ENCODE measurements at places on chromosomes 5 and 9.

DNA sequence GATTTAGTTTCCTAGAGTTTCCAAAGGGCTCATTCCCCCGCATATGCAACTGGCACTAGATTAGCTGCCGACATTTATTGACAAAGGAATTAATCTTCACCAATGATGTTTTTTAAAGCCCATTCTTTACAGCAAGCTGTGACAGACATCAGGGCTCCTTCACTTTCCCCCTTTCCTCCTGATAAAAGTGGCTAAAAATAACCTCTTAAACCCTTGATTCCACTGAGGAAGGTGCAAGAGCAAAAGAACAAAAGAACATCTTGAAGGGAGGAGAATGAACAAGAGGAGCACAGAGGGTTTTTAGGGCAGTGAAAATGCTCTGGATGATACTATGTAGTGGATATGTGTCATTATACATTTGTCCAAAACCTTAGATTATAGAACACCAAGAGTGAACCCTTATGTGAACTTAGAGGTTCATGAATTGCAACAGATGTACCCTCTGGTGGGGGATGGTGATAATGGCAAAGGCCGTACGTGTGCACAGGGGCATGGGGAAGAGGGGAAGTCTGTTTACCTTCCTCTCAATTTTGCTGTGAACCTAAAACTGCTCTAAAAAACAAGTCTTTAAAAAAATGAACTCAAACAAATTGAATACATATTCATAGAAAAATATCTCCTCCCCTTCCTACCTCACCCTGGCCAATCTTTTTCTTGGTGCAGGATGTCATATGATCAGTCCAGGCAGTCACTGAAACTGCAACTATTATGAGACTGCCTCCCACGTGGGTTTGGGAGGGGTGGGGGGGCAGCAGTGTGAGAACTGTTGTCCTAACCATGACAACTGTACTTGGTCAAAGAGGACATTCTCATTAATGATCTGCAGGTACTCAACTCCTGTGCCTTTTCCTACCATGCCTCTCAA is 83.0 kb downstream of the MARCHF3 start:
- no peak for DNase-seq

DNA sequence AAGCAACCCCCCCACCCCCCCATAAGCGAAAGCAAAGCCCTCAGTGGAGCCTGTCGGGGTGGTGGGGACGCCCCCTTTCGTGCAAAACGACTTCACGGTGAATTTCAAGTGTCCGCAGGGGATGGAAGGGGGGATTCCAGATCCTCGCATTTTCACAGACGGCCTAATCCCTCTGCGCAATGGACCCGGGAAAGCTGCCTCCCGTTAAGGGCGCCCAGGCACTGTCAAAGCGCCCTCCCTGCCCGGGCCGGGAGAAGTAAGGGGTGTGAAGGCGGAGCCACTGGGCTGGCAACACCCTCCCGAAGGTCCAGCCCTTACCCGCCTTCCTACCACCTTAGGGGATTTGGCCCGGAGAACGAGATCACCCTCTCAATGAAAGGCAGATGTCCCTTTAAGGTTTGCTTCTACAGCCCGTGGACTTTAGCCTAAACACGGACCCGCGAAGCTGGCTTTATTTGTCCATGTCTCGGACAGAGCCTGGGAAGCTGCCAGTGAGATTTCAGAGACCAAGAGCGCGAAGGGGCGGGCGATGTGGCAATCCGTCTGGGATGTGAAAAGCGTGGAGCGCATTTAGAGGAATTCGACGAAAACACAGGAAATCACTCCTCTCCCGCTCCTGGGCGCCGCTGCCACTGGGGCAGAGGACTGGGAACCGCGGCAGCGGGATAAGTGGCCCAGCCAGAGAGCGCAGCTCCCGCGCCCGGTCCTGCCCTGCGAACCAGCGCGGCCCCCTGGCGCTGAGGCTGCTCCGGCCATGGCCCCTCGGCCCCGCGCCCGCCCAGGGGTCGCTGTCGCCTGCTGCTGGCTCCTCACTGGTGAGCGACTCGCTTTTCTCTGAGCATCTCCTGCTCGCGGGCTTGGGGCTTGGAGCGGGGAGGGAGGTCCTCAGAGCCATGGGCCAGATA is at the start of the genes ITGA1 and PELO:
Gene ITGA1 (plus strand): TSS at position 317 of the 905 bp plus-strand sequence. CDS start 438 bp downstream, at position 755.
Gene PELO (plus strand): TSS at position 317 of the 905 bp plus-strand sequence. CDS start 12,479 bp downstream, outside the sequence.
- DNase-seq, result peak; percentile 93

DNA sequence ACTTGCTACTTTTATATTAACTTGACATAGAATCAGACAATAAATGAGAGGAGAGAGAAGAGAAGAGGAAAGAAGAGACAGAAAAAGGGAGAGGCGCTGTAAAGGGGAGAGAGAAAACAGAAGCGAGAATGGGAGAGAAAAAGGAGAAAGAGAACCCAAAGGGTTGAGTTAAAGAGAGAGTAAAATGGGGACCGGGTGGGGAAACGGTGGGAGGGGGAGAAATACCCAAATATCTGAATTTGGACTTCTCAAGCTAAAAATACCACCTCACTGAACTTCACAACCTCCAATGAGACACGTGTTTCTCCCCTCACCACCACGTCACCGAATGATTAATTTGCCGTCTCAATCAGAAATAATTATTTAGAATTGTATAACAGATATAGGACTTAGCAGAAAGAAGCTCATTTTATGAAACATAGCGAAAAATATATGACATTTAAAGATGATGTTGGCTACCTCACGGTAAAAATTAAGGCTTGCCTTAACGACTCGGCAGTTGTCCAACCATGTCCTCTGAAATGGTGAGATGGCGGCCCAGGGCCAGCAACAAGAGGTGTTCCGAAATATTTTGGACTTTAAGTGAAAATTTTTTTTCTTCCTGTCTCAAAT is 204.1 kb downstream of the MEF2C start:
- no peak for DNase-seq

DNA sequence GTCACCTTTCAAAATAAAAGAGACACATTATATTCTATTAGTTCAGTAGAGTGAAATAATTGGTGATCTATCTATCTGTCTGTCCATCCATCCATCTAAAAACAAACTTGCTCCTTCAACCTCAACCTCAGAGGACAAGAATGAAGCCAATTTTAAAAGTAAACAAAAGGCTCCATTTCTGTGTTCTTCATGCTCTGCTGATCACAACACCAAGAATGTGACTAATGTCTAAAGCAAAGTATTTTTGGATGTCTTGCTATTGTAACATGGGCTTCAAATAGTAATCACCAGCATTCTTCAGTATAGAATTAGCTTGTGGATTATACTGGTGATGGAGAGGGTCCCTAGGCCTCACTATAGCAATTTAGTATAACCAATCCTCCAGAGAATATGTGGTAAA is 1304.4 kb downstream of the MAT2B start:
- DNase-seq, result peak; percentile 73

GRCh38 chr9:18896531-18897179 is 136.4 kb downstream of the SAXO1 start:
- no peak for DNase-seq

- DNase-seq, result no peak
Measured at GRCh38 chr9:29616844-29617243, 2043.6 kb upstream of the C9orf72 start.

DNA sequence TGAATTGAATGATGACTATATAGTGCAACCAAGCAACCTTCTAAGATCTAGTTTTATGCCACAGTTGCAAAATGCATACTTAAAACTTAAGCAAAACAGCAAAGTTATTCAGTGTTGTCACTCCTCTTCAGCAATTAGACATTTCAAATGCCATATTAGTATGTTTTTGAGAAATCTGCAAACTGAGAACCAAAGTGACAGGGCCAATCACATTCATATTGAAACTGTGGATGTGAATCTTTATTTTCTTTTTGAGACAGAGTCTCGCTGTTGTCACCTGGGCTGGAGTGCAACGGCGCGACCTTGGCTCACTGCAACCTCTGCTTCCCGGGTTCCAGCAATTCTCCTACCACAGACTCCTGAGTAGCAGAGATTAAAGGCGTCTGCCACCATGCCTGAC is 249.2 kb upstream of the EFNA5 start:
- no peak for DNase-seq

GRCh38 chr5:180860273-180860886 is 696 bp downstream of the ZFP62 start:
- peak; percentile 28 for DNase-seq

DNA sequence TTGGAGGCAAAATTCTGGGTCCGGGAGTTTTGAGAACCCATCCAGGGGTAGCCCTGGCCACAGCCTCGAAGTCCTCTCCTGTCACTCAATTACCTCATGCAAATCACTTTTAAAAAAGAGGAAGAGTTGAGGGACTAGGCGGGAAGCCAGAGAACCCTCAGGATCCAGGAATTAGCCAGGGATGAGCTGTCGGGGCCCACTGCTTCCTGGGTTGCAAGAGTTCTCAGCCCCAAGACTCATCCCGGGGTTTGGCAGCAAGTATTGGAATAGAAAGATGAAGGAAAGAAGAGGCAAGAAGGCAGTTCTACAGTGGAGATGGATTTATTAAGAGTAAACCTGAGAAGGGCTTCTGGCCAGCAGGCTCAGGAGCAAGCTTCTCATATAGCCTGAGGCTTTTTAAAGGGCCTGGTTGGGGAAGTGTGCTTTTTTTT is 25.6 kb downstream of the C9orf50 start:
- DNase-seq, result no peak

All from kidney glomerular epithelial cell (primary cell).